IMR-90 (cell line): ENCODE measurements at places on chromosomes 12 and 14. TPM values are rescaled to one million over a fixed set of nuclear protein-coding genes. Genes with fewer than 3 reads are reported as not detected.
A peak's percentile ranks its signal among the peaks of the same experiment; 100 is the strongest.

- H3K27ac ChIP-seq: no peak overlapping the region
- no peak overlapping the region for H3K4me3 ChIP-seq
- H3K4me1 ChIP-seq: no peaks in the 10 kb centered on the region
- DNase-seq: peak; percentile 32
- H3K27me3 ChIP-seq: no peaks in the 10 kb centered on the region
Observed at GRCh38 chr14:37081218-37081617, 91.2 kb downstream of the SLC25A21 start.

DNA sequence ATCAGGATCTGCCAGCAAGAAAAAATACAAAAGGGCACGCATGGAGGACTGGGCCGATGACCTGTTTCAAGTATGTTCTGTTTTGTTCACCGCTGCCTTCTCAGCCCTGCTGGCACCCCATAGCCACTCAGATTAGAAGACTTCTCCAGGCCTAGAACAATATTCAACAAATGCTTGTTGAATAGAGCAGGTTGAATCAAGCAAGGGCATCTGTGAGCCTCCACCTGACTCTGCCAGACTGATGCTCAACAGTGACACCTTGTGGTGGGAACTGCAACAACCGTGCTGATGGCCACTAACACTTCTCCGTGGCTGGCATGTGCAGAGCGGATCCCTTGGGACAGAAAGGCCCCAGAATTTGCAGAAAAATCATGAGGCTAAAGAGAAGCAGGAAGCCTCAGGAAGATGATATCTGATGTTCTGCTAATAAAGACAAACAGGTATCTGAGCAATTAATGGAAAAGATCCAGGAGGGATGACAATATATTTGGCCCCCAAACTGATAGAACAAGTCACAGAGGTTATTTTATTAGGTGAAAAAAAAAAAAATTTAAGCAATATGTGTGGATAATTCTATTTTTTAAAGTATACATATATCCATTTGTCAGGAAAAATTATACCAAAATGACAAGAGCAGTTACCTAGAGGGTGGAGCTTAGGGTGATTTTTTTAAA is 114.3 kb downstream of the KSR2 start:
- no peaks in the 10 kb centered on the region for H3K27me3 ChIP-seq
- H3K36me3 ChIP-seq: no peaks in the 10 kb centered on the region
- DNase-seq: peak; percentile 23

GRCh38 chr14:54737132-54737711 is 165.4 kb downstream of the GCH1 start:
- DNase-seq: peak; percentile 82
- H3K36me3 ChIP-seq: peaks cover 13% of the 10 kb centered on the region
- H3K27ac ChIP-seq: no peak overlapping the region
- H3K27me3 ChIP-seq: no peaks in the 10 kb centered on the region
- H3K4me3 ChIP-seq: no peak overlapping the region

DNA sequence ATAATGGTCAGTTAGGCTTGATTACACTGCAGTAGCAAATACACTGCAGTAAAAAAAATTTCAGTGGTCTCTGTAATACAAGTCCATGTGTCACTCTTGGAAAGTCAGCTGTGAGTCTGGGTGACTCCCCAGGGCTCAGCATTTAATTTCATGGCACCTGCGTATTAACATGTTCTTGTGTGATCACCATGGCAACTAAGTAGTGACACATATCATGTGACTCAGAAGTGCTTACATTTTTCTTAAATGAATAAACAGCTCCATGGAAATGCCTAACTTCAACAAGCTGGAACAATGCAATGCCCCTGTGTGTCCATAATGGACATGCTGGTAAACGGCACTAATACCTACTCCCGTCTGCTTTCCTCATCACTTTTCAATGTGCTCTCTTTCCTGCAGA is 88.5 kb upstream of the ANO4 start:
- peaks cover 2% of the 10 kb centered on the region; the same call in 1 of the 2 replicates for H3K4me1 ChIP-seq
- no peaks in the 10 kb centered on the region for H3K36me3 ChIP-seq
- no peaks in the 10 kb centered on the region for H3K27me3 ChIP-seq
- H3K27ac ChIP-seq: no peak overlapping the region
- peak; percentile 92 for DNase-seq

COQ6 gene
- 16.1 and 21.0 TPM in 2 replicates for total RNA-seq

GRCh38 chr14:23550812-23551265 is 726 bp downstream of the ZFHX2 start:
- no peaks in the 10 kb centered on the region; the same call in 1 of the 2 replicates for H3K27me3 ChIP-seq
- H3K4me3 ChIP-seq: peak overlapping the region; percentile 64
- no peaks in the 10 kb centered on the region for H3K36me3 ChIP-seq

LHX5 gene
- total RNA-seq: not detected in 2 replicates

KCNK13 gene
- total RNA-seq: not detected in 2 replicates
